Effector CD8-positive, alpha-beta T cell (primary cell): ENCODE measurements at places on chromosomes 6 and 20.

DNA sequence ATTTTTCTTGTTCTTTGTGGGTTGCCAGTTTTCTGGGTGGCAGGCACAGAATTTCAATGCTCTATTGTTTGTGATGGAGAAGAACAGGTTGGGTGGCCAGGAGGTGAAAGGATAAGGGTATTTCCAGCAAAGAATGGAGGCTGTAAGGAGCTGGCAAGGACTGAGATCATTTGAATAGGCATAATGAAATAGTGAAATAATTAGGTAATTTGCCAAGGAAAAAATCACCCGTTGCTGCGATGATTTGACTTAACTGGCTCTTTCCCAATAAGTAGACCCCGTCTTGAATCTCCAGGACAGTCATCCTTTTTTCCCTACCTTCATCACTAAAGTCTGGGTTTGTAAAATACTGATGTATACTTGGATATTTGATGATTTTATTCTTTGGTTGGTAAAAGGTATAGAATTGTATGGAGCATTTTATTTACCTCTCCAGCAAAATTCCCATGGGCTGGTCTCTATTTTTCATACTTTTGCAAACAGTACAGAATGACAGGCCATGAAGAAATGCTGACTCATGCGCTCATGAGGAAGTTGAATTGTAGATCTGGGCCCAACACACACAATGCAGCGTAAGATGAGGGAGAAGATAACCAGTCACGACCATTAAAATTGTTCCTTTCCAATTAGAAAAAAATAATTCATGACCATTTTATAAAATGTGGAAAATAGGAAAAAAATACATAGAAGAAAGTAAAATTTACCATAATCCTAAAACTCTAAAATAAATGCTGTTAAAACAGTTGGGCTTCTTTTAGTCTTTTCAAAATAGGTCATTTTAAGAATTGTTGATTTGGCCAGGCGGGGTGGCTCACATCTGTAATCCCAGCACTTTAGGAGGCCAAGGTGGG, 2.4 kb upstream of the GCNT2 start:
- no peak for DNase-seq

DNA sequence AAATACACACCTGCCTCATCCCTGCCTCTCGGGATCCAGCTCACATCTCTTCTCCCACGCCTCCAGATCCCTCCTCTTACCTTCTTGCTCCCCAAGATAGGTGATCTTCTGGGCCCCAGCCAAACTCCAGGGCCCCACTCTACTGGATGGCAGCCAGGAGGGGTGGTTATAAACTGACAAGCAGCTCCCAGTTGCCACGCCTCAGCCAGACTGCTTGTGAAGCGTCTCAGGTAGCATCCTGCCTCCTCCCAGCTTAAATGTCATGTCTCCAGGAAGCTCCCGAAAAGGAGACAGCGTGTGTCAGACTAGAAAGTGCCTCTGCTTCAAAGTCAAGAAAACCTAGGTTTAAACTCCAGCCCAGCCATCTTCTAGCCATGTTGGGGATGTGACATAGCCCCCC, 114.1 kb downstream of the LRFN2 start:
- no peak for DNase-seq

DNA sequence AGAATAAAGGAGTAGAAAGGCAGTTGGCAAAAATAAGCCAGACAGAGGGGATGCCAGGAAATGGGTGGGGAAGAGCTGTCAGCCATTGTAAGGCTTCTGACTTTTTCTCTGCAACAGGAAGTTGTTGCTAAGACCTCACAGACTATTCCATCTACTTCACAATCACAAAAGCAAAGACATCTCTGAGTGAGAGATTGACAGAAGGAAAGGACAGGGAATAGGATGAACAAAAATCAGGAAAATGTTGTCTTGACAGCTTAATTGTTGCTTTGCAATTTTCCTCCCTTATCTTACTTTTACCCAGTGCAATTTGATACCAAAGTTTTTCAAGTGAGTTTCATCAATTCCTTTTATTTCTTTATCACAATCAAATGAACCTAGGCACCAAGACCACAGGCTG, 291.2 kb downstream of the CBLN4 start:
- no peak for DNase-seq

DNA sequence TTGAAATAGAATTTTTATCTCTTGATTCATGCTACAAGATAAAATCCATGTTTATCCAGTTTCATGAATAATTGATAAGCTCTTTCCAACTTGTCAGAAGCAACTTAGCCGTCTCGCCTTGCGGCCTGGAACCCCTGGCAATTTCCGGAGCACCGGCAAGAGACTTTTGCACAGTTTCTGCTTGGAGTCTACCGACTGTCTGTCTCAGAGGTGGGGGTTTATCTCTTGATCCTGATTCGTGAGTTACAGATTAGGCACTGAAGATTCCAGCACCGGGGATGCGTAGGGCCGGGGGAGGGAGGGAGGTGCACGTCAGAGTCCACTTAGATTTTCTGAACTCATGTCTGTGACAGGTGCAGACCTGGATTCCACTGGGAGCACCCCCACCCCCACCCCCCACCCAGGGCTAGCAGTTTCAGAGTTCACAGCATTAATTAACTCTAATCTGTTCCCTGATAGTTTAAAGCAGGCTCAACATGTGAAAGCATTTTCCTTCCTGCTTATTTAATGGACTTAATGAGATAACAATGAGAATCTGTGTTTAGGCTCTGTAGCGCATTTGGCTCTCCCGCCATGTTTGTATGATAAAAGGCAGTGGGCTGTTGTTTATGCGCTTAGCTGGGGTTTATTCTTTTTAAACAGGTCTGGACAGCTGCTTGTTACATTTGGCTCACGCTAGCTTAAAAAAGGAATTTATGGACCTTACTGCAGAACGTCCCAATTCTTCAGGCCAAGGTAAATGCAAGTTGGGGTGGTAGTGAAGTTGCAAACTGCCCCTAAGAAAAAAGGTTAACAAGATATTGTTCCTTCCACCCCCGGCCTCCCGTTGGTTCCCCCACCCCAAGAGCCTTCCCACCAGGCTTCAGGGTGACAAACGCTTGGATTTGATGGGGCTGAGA, 8.1 kb upstream of the APCDD1L start:
- DNase-seq: no peak

GRCh38 chr6:158109748-158110147, 58.3 kb downstream of the SERAC1 start:
- DNase-seq: no peak

- DNase-seq: no peak
Observed at GRCh38 chr6:139147628-139148027, 12.7 kb downstream of the HECA start.

DNA sequence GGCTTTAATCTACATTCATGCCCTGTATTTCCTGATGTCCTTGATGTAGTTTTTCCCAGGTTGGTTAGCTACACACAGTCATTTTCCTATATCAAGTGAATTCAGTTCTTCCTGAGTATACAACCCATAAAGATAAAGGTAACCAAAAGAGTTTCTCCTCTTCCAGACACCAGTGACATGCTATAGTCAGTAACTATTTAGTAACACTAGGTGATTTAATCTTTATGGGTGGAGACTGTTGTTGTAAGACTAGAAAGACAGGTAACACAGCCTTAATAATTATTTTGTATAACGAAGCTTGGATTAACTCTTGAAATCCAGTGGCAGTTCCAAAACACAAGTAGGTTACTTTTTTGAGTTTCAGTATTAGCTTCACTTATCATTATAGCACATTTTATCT, 17.6 kb downstream of the MCUR1 start:
- DNase-seq: no peak

DNA sequence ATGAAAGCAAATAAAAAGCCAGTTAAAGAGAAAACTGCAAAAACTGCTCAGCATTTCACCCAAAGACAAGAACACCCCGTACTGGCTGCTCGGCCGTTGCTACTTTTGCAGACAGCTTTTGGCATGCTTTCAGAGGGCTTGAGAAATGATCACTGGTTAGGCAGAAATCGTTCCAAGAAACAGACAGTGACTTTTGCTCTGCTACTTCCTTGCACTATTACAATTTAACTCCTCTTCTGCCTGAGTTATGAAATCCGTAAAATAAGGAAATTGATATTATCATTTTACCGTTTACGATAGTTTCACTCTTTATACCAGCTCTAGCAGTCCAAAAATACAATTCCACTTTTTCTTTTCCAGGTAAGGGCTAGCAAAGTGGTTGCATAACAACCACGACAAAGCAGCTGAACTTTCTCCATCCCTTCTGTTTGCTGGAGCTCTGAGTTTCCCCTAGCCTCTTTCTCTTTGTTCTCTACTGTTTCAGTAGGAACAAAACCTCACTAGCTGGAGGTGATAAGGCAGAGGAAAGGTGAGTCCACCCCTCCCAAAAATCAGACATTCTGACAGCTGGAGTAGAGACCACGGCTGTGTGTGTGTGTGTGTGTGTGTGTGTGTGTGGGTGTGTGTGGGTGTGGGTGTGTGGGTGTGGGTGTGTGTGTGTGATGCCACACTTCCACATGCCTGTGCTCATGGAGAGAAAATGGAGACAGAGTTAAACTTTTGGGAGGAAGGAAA, 191.8 kb upstream of the RREB1 start:
- DNase-seq: no peak

DNA sequence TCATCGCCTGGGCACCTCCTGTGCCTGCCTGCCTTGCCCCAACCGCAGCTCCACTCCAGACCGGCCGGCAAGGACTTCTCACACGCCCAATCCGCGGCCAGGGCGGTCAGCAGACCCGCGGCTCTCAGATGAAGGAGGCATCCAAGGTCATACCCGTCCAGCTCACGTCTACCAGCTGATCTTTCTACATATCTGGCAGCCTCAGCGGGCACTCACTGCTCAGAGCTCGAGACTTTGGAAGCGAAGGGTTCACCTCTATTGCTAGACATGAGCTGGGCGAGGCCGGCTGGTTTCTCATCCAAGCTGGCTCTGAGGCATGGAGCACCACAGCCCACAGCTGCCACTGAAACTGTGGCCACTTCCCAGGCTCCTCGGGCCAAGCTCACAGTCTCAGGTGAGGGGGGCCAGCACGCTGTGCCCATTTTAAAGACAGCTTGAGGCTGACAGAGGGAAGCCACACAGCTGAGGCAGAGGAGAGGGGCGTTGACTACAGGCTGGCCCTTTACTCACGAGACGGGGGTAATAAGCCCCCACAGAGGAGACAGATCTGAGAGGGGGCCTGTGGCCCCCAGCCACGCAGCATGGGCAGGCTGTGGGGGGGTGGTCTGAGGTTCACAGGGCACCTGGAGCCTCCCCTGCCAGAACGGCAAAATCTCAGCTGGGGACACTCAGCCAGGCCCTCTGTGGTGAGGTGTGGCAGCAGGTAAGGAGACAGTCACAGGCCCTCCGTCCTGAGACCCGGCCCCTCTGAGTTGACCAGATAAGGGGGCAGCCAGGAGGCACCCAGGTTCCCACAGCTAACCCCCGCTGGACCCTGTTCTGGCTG, 2.0 kb downstream of the LAMA5 start:
- DNase-seq: no peak

DNA sequence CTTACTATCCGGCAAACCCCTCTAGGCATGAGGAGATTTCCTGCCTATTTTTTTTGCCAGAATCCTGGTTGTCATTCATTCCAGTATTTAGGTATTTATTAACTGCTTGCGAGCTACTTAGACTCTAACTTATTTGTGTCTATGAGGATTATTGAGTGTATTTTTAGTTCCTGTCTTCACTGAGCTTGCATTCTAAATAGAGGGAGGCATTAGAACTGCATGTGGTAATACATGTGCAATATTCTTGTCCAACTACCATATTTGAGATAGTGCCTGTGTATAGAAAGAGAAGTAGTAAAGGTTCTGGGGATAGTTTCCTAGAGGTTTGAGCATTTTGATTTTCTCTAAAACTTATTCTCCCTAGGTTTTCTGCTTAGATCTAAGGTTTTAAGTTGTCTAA, 308.9 kb downstream of the EYA4 start:
- no peak for DNase-seq

- no peak for DNase-seq
Observed at GRCh38 chr6:105359419-105360370, 43.2 kb downstream of the PREP start.

DNA sequence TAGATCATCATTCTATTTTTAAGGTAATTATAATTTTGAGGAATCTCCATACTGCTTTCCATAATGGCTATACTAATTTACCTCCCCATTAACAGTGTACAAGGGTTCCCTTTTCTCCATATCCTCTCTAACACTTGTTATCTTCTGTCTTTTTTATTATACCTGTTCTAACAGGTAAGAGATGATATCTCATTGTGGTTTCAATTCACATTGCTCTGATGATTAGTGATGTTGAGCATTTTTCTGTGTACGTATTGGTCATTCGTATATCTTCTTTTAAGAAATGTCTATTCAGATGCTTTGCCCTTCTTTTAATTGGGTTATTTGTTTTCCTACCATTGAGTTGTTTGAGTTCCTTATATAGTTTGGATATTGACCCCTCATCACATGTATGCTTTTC, 81.6 kb upstream of the SCAF8 start:
- DNase-seq: no peak

- DNase-seq: no peak
Observed at GRCh38 chr6:104771258-104771832, 88.4 kb downstream of the HACE1 start.

DNA sequence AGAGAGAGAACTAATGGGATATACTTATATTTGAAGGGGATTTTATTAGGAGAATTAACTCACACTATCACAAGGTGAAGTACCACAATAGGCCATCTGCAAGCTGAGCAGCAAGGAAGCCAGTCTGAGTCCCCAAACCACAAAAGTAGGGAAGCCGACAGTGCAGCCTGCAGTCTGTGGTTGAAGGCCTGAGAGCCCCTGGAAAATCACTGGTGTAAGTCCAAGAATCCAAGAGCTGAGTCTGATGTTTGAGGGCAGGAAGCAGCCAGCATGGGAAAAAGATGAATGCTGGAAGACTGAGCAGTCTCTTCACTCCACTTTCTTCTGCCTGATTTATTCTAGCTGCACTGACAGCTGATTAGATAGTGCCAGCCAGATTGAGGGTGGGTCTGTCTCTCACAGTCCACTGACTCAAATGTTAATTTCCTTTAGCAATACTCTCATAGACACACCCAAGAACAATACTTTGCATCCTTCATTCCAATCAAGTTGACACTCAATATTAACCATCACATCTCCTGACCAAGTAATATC, 823.9 kb downstream of the PHF3 start:
- DNase-seq: no peak

DNA sequence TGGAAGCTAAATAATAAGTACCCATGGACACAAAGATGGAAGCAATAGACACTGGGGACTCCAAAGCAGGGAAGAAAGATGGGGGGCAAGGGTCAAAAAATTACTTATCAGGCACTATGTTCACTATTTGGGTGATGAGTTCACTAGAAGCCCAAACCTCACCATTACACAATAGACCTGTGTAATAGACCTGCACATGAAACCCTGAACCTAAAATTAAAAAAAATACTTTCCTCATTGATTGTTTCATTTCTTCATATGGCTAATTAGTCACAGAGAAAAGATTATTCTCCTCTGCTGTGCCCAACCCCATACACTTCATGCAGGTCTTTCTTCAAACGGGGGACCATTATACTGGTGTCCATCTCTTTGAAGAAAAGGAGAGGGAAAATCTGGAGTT, 213.0 kb upstream of the DTNBP1 start:
- no peak for DNase-seq

DNA sequence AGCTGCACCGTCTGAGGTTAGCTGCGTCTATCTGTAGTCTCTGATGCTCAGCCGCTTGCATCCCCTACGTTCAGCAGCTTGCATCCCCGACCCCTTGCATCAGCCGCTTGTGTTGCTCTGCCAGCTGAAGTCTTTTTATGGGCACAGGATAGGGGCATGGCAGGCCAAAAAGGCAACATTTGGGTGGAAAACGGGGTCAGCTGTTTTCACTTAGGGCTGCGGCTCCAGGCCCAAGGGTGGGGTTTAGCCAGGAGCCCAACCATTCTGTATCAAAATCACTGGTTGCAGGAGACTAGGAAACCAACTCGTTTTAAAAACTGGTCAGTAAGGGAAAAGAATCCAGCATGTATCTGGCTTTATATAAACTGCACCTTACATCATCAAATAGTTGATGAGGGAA, 49.9 kb downstream of the FAM50B start:
- no peak for DNase-seq
